ENCODE measurements at places on chromosomes 7 and 10. TPM values are rescaled to one million over a fixed set of nuclear protein-coding genes. Genes with fewer than 3 reads are reported as not detected.

- DNase-seq, result no peak
Measured at GRCh38 chr10:77566236-77566635, 71.4 kb downstream of the KCNMA1 start.

DNA sequence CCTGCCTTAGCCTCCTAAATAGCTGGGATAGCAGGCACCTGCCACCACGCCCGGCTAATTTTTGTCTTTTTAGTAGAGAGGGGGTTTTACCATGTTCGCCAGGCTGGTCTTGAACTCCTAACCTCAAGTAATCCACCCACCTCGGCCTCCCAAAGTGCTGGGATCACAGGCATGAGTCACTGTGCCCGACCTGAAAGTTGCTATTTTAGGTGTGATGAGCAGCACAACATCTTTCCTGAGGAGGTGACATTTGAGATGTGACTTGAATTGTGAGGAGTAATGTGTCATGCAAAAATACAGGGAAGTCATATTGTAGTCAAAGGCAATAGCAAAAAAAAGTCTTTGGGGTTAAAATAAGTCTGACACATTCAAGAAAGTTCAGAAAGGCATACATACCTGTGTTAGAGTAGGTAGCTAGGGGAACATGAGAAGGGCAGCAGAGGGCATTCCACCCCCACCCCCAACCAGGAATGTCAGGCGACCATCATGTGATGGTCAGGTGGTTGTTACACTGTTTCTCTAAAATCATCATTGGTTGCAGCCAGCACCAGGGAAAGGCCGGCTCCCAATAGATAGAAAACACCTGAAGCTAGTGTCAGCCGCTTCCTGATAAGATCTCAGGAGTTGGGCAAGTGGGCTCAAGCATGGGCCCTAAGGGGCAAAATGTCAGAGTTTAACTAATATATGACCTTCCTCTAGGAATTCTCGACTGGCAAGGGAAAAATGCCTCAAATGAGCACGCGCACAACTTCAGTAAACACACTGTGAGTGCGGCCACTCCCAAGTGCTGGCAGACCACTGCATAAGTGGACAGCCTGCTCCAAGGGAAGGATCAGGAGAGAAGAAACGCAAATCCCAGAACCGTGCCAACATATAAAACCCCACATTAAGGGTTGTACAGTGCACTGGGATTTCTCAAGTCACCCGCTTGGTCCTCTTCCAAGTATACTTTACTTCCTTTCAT lies at the start of gene TACC2:
TACC2 (plus strand) TSS at position 803 of the 964 bp plus-strand sequence. CDS start 32,819 bp downstream, outside the sequence.
- no peak for DNase-seq

GRCh38 chr10:113108948-113109347 lies 158.9 kb downstream of the TCF7L2 start:
- DNase-seq, result no peak

MYPN gene
- not detected for total RNA-seq

SYT15B gene
- total RNA-seq, result not detected

DNA sequence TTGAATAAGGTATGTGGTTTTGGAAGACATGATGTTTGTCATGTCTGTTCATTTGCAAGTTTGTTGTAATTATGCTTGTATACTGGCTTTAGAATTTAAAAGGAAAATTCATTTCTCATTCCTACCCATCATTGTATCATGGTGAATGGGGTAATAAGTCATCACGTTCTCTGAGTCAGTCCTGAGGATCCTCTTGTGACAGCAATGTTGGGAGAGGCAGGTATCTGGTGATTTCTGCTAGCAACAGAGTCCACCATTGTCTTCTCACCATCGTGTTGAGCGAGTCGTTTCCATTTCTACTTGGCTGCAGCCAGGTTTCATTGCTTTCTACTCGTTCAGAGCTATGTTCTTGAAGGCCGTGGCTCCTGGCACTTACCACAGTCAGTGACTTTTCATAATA lies 16.3 kb downstream of the CUL1 start:
- DNase-seq, result no peak

- DNase-seq, result no peak
Measured at GRCh38 chr10:132645247-132645530, 107.6 kb downstream of the INPP5A start.

DNA sequence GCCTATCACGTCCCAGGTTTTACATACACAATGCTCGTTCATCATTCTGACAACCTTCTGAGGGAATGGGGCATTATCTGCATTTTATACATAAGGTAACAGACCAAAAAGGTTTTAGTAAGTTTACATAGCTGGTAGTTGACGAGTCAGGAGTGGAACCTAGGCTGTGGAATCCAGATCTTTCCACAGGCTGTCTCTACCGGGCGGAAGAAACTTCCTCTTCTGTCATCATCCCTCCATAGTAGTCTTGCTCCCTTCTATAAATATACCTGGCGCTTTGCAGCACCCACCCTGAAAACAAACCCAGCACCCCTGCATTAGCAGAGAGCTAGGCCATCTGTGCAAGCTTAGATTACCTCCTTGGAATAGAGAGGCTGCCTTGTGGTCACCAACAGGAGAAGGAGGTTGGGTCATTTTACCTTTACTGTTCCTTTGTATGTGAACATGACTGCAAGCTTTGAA lies 1.3 kb downstream of the TSPAN13 start:
- DNase-seq, result no peak

DNA sequence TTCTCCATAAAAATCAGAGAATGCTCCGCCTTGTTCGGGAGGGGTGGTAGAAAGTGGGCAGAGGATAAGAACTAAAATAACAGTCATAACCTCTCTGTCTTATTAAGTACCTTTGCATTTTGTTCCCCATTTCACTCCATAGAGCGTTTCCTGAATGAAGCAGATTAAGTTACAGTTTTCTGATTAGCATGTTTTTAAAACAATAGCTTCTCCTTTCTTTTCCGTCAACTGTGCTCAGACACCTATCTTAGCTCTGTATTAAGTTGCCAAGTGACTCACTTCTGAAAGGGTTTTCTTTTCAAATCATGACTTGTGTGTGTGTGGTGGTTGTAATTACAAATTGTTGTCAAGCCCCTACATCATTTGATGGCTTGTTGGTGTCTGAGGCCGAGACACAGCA lies 1.4 kb downstream of the HABP2 start:
- no peak for DNase-seq

DNA sequence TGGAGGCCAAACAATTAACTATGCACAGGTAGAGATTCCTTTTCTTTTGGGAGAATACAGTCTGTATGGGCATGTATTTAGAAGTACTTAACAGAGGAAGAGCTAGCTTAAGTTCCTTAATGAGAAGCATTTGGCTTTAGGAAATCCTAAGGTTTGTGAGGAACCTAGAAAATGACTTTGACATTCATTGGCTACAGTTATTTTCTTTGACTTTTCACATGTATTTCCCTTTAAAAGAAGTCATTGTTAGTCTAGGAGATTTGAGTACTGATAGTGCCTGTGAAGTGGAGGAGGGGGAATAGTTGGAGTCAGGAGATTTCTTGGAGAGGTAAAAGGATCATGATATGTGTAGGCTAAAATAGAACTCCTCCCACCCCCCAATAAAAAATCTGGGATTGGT lies 3.6 kb downstream of the HELLS start:
- DNase-seq, result no peak

GRCh38 chr7:13801669-13802068 lies 187.8 kb downstream of the ETV1 start:
- no peak for DNase-seq

CFAP70 gene
- total RNA-seq, result 1.1 TPM

DNA sequence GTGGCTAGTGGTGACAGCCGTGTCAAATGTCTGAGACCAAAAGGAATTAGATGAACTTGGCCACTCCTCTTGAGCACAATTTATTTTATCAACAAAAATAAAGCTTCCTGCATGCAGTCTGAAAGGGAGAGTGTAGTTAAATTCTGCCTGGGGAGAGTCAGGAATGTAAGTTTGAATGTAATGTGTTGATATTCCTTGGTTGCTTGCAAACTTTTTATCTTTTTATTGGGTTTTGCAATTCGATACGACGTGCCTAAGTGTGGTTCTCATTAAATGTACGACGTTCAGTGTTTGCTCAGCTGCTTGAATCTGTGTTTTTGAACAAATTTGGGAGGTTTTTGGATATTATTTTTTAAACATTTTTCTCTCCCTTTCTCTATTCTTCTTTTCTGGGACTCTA lies 839.9 kb downstream of the CCSER2 start:
- DNase-seq, result no peak

DNA sequence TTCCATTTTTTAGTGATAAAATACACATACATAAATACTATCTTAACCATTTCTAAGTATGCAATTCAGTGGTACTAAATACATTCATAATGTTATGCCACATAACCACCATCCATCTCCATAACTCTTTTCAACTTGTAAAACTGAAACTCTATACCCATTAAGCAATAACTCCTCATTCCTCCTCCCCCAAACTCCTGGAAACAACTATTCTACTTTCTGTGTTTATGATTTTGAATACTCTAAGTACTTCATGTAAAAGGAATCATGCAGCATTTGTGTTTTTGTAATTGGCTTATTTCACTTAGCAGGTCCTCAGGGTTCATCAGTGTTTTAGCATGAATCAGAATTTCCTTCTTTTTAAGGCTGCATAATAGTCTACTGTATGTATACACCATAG lies 131.8 kb downstream of the TES start:
- DNase-seq, result no peak

FOXP2 gene
- total RNA-seq, result not detected

- peak; percentile 77 for DNase-seq
Measured at GRCh38 chr10:70880077-70880534, 8.3 kb downstream of the PCBD1 start.

CARD11 gene
- 101 TPM for total RNA-seq

DNA sequence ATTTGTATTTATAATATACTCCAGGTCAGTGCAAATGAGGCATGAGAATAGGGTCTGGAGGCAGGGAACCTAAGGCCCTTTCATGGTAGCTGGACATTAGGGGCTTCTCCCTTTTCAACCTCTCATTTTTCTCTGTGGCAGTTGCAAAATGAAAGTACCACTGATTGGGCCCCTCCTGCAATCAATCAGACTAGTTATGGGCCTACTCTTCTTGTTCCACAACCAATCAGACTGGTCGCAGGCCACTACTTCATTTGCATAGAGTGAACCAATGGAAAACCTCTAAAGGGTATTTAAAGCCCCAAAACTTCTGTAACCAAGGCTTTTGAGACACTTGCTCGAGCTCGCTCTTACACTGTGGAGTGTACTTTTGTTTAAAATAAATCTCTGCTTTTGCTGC lies 10.0 kb upstream of the PRPS1L1 start:
- DNase-seq, result no peak

DNA sequence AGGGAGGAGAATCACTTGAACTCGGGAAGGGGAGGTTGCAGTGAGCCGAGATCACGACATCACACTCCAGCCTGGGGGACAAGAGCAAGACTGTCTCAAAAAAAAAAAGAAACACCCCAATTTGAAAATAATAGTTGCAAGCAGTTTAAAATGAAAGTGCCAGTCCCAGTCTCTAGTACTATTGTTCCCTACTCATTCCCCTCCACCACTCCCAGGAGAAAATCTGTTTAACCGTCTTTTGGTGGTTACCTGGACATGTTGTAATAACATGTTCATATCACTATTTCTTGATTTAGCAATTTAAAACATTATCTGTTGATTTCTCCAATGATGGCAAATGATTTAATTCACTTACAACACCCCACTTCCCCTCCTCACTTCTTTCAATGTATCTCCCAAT lies 44.7 kb downstream of the KIFBP start:
- no peak for DNase-seq

DNA sequence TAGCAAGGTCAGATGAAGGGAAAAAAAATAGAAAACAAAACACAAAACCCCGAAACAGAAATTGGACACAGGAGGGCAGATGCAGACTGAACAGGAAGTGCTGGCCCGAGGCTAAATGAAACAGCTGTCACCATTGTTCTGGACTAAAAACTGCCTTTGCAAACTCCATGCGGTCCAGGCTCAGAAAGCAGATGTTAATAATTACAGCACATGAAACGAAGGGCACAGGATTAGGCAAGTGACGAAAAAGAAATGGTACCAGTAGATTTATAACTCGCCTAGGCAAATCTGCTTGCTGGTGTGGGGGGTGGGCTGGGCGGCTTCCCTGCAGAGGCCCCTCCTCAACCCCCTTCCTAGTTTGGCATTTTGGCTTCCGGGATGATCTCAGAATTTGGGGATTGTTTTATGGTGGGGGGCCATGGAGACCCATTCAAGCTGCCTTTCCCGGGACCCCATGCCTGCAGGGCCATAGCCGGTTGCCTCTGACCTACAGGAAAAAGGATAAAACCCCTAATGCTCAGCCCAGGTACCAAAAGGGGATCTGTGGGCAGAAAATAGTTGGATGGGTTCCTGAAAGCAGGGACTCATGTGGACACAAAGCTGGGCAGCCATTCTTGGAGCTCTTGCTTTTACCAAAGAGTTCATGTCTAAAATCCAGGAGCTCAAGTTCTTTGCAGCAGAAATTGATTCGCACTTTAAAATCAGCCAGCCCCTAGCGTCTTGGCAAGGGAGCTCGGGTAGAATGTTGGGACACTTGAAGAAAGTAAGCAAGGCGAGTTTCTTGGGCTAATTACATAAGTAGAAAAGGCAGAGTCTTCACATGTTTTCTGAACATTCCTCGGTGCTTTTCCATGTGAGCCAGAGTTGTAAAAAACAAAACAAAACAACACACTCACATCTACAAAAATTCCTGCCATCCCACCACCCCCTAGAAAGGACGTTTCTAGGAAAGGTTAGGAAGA lies 39.0 kb upstream of the EMX2 start:
- DNase-seq, result no peak

TAS2R5 gene
- total RNA-seq, result 1.3 TPM

ALDH18A1 gene
- 71.3 TPM for total RNA-seq

DNA sequence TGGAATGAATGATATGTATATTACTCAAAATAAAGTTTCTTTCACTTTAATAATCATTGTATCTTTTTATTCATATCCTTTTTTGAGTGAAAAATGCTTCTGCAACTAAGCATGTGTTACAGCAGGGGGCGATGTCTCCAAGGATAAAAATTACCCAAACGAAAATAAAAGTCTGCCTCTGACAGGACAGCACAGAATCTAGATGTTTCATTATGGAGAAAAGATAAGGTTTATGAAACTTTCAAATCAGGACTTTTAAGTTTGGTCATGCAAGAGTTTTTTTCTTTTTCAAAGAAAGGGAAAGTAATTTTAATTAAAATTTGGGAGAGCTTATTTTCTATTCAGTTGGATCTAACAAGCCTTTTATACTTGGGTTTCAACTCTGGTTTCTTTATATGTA lies 48.4 kb downstream of the TES start:
- peak; percentile 25 for DNase-seq

AGAP5 gene
- 11.5 TPM for total RNA-seq

GRCh38 chr10:61000769-61001730 lies 57.1 kb upstream of the RHOBTB1 start:
- DNase-seq, result no peak

DNA sequence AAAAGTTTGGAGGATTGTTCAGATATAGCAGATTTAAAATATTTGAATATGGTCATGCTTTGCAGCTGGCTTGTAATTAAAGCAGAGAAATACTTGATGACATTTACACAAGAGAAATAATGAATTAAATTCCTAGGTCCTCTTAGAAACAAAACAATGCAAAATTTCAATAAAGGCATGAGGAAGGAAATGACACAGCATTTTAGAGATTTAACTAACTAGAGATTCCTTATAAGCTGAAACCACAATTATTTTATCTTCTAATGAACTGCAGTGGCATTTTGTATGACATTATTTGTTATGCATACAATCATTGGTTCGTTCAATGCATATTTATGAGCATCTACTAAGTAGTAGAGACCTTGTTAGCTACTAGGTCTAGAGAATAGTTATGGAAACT lies 490.9 kb downstream of the ZWINT start:
- DNase-seq, result no peak

- no peak for DNase-seq
Measured at GRCh38 chr7:4091767-4092166, 590.3 kb upstream of the FOXK1 start.

CFAP58 gene
- 0.72 TPM for total RNA-seq

CPXM2 gene
- total RNA-seq, result not detected

Measured in activated T-cell treated with anti-CD3 and anti-CD28 coated beads, Interleukin-2, amount 50 U/mL, for 72 hours (primary cell).